Activated CD8-positive, alpha-beta T cell treated with anti-CD3 and anti-CD28 coated beads for 36 hours (primary cell): ENCODE measurements at places on chromosomes 3 and 15. TPM values are rescaled to one million over a fixed set of nuclear protein-coding genes. Genes with fewer than 3 reads are reported as not detected.

GRCh38 chr3:192817053-192817452, 89.7 kb upstream of the FGF12 start:
- peak; percentile 31 for DNase-seq

- DNase-seq, result no peak
Measured at GRCh38 chr15:83170474-83171165, 37.0 kb downstream of the HDGFL3 start.

DNA sequence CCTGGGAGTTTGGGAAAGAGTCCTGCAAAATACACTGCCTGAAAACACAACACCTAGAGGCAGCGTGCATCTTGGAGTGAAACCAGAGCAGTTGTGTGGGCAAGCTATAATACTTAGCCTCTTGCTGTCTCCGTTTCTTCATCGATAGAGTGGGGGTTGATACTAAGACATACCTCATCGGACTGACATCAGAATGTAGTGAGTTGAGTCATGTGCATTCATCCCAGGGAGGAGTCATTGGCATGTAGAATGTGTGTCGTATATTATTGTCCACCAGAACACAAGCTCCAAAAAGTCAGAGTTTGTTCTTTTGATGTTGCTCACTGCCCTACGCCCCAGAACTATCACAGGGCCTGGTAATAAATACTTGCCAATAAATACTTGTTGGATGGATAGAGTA, 4.3 kb downstream of the SNTN start:
- no peak for DNase-seq

GP9 gene
- not detected for total RNA-seq
